Ovary (tissue), 10 donors: ENCODE measurements at places on chromosomes 3 and 15. TPM values are rescaled to one million over a fixed set of nuclear protein-coding genes. Genes with fewer than 3 reads are reported as not detected.

The RYR3 gene
- 0.79 TPM for polyA plus RNA-seq

The RTP4 gene
- polyA plus RNA-seq: 7.3 TPM

- no peak for DNase-seq
Measured at GRCh38 chr3:60657972-60658371, 593.3 kb downstream of the FHIT start.

- peak; percentile 15 for DNase-seq
Measured at GRCh38 chr3:52403271-52403841, 41.5 kb downstream of the SEMA3G start.

- DNase-seq: no peak
Measured at GRCh38 chr3:188672840-188673239, 498.9 kb upstream of the TPRG1 start.
